Urinary bladder (tissue), 4 donors: ENCODE measurements at places on chromosomes 16 and 17. TPM values are rescaled to one million over a fixed set of nuclear protein-coding genes. Genes with fewer than 3 reads are reported as not detected.
A peak's percentile ranks its signal among the peaks of the same experiment; 100 is the strongest.

DNA sequence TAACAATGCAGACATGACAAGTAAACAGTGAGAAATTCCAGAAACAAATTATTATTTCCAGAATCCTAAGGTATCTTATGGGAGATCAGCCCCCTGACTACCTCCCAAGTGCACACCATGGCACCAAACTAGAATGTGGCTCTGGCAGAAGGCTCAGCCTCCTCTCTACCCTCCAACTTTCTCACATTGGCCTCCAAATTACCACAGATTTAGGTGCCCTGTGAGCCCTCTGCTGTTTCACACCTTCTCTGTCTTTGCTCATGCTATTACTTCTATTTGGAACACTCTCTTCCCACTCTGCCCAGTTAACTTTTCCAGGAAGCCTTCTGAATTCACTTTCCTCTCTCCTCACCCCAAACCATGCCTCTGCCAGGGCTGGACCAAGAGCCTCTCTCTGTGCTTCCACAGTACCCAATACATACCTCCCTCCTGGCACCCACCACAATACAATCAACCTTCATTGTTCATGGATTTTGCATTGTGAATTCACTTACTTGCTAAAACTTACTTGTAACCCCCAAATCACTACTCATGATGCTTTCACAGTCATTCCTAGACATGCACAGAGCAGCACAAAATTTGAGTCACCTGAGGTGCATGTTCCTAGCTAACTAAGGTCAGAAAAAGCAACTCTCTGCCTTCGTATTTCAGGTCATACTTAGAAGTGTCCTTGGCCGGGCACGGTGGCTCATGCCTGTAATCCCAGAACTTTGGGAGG lies 31.4 kb downstream of the SMG6 start:
- DNase-seq = no peak

Gene SMPD3
- total RNA-seq = 2.0 TPM

GRCh38 chr17:57925361-57925990 lies 29.7 kb downstream of the CUEDC1 start:
- DNase-seq = no peak

Gene ANKRD40CL
- not detected for total RNA-seq

DNA sequence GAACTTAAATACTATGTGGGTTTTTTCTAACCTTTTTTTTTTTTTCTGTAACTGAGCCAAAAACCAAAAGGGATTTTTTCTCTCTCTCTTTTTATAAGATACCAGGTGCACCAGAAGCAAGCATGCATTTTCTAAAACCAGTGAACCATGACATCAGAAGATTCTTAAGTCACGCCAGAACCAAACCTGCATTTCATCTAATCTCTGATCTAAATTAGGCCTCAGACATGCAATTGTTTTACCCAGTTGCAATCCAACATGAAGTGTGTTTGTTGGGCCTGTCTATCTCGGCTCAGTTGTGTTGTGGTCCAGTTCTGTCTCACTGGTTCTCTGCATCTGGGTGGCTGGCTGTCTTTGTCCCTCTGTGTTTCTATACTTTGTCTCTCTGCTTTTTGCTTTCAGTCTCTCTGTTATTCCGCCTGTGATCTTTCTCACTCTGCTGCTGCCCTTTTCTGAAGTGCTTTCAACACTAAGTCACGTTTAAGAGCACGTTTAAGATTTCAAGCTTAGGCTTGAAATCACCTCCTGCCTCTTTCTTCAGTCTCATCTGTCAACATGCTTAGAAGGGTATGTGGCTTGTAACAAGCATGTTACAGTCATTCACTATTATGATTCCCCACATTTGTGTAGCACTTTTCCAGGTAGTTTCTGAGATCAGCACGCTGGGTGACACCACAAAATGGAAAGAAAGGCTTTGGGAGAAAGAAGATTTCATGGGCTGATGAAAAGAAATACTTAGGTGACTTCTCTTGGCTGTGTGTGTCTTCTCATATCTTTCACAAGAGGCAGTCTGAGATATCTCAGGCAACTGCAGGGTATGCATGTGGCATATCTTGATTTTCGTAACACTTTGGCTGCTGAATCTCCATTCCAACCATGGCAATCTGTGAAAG lies 488.9 kb downstream of the SHISA9 start:
- no peak for DNase-seq

GRCh38 chr17:2172999-2173398 lies 118.1 kb downstream of the HIC1 start:
- no peak for DNase-seq

- no peak for DNase-seq
Measured at GRCh38 chr16:9114112-9114511, 22.7 kb downstream of the HAPSTR1 start.

DNA sequence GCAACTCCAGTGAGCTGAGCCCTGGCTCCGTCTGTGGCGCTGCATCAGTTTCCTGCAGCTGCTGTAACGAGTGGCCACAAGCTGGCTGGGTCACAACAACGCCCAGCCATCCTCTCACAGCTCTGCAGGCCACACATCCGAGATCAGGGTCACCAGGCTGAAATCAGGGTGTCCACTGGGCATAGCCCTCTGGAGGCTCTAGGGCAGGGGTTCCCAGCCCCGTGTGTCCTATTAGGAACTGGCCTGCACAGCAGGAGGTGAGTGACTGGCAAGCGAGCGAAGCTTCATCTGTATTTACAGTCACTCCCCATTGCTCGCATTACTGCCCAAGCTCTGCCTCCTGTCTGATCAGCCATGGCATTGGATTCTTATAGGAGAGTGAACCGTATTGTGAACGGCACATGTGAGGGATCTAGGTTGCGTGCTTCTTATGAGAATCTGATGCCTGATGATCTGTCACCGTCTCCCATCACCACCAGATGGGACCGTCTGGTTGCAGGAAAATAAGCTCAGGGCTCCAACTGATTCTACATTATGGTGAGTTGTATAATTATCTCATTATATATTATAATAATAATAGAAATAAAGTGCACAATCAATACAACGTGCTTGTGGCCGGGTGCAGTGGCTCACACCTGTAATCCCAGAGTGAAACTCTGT lies 176.5 kb downstream of the SEC14L1 start:
- DNase-seq = no peak

Gene CX3CL1
- total RNA-seq = 2.1 TPM

Gene CFAP119
- total RNA-seq = 1.3 TPM

Gene TMEM101
- total RNA-seq = 39.0 TPM

DNA sequence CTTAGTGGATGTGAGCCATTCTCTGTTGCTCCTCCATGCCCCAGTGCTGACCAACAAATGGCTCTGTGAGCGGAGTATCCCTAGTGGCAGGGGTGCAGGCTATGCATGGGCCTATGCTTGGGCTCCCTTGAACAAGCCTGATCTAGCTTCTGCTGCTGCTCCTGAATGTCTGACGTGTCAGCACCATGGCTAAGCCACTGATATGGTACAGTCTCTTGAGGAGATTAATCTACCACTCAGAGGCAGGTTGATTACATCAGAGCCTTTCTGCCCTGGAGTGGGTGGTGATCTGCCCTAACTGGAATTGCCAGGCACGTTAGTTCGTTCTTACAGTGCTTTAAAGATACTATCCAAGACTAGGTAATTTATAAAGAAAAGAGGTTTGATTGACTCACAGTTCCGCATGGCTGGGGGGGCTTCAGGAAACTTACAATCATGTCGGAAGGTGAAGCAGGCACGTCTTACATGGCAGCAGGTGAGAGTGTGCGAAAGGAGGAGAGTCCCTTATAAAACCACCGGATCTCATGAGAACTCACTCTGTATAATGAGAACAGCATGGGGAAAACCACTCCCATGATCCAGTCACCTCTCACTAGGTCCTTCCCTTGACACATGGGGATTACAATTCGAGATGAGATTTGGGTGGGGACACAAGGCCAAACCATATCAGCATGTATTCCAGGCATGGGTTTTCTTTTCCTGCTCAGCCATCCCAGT lies 41.5 kb upstream of the B4GALNT2 start:
- no peak for DNase-seq

DNA sequence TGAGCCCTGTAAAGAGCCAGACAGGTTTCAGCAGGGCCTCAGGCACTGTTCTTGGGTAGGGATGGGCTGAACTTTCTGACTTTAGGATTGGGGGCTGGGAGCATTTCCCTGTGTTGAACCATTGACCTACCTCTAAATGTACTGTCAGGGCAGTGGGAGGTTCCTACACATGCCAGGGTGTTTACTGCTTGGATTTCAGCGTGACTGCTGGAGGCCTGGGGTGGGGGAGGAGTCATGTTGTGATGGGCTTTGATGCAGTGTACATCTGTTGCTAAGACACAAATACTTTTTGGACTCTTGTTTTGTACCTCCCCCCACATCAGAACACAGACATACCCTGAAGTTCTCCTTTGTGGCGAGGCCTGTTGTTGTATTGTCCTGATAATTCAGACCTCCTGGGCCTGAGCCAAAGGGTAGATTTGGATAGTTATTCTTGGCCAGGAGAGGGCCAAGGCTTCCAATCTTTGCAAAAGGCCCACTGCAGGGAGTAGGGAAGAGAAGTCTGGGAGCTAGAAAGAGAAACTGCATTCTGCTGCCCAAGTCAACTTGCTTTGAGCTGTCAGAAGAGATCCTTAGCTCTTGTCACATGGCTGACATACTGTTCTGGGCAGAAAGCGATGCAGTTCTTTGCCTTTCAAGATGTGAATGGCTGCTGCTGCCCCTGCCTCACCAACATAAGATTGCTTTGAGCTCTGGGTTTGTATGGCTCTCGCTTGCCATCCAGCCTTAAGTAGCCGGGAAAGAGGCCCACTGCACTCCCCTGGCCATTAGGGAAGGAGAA lies 3.7 kb downstream of the NFE2L1 start:
- DNase-seq = peak; percentile 77

DNA sequence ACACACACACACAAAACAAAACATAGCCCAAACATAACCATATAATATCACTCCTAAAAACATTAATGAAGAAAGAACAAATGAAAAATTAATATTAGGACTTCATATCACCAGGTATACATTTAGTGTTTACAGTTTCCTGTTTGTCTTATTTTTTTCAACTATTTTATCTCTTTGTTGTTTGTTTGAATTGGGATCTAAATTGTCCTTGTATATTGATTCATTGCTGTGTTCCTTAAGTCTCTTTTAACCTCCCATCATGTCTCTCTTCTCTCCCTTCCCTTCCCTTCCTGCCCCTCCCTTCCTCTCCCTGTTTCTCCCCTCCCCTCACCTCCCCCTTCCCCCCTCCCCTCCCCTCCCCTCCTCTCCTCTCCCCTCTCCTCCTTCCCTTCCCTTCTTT lies 23.8 kb upstream of the CBLN1 start:
- DNase-seq = no peak
